AG04450 (cell line): ENCODE measurements at places on chromosomes 5 and 9.

DNA sequence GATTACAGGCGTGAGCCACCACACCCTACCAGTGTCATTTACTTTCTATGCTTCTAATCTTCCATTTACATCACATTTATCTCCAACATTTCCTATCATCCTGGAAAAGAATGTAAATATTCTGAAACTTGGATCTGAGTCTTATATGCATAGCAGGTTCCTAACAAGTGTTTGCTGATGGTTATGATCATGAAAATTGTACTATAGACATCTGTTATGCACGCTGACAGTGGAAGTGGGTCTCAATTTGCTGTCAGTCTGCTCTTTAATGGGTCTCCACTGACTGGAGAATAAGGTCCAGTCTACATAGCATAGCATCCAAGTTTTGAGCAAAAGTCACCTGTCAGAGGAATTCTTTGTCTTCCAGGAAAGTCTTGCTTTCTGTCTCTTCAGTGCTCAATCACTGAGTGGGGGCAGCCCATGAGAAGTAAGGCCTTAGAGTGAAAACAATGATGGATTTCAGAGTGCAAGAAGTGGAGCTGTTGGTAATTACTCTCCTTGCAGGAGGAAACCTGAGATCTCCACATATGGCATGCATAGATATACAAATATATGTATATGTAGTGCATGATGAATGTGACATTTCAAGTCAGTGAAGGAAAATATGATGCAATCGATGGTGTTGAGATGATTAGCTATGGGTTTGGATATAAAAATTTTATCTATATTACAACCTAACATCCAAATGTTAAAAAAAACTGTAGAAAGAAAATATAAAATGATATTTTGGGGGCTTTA, 29.2 kb upstream of the MSANTD3 start:
- DNase-seq: no peak

DNA sequence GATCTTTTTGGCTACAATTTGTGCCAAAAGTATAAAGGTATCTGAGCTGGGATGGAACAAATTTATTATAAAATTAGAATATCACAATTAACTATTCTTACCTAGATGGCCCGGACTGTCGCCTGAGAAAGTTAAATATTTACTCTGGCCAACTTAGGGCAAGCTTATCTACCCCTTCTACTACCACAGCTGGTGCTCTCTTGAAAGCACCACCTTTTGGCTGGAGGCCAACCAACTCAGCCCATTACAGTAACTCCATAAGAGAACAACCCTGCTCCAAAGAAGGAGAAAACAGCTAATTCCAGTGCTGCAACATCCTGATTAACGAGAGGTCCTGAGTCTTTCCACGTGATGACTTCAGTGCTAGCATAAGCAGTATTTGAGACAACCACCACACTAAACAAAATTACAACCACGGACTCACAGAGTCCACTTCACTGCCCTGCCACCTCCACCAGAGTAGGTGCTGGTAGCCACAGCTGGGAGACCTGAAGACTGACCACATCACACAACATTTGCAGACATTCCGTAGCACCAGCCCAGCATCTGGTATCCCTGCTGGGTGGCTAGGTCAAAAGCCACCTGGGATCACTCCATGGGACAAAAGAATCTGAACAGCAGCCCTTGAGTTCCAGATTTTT, 43.2 kb downstream of the RGMB start:
- no peak for DNase-seq

GRCh38 chr5:177036443-177036842, 13.9 kb downstream of the ZNF346 start:
- DNase-seq: no peak

DNA sequence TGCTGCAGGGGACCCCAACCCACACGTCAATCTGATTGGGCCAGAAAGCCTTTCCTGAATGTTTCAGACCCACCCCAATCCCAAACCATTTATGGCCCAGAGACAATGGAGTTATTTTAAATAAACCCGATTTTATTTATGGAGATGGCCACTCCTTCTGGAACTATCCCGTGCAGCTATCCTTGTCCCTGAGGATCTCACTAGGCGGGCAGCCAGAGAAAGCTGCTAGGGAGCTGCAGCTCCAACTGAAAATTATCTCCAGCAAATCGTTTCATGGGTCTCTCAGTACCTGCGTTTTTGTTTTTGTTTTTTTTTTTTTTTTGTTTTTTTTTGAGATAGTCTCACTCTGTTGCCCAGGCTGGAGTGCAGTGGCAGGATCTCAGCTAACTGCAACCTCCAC, 23.0 kb downstream of the C1QTNF2 start:
- DNase-seq: no peak

DNA sequence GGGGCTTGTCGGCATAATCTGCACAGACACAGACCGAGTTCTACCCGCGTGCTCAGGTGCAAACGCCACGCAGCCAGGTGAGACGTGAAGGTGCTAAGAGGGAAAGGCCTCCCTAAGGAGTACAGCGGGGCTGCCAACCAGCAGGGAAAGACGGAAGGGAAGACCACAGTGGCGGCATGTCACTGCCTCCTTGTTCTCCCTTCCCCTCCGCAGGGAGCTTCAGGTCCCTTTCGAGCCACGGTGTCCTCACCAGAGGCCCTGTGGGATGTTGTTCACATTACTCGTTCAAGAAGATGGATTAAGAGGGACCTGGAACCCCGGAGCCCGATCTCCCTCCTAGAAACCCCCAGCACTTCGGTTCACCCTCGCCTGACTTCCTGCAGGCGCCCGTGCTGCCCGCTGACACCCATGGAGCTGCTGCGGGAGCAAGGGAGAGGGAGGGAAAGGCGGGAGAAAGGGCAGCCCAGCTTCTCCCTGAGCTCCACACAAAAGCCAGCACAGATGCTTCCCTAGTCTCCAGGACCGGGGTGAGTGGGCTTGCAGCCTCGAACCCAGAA, 686 bp downstream of the BRD9 start:
- DNase-seq: no peak

DNA sequence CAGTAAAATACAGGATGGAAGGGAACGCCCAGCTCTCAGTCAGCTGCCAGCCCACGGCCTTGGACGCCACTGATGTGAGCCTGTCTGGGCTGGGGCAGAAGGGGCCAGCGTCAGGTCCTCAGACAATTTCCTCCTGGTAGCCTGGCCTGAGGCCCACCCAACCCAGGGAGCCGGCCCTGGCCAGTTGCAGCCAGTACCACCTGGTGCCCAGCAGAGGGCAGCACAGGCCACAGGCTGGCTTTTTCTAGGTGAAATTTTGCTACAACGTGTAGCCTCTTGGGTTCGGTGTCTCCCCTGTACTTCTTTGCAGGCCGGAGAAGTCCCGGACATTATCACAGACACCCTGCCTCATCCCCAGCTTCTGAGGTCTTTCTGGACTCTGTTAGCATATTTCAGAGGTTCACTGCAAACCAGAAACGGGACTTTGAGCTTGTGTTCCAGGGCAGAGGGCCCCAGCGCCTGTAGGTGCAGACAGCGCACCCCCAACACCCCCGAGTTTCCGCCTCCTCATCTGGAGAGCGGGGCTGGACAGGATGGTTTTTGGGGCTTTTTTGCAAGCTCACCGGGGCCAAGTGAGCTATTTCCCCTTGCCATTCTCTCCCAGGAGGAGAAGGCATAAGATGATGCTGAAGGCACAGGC, 45.9 kb upstream of the KCNMB1 start:
- peak; percentile 23 for DNase-seq

- DNase-seq: no peak
These were observed 19.6 kb downstream of the PRUNE2 start for GRCh38 chr9:76886318-76886717.

DNA sequence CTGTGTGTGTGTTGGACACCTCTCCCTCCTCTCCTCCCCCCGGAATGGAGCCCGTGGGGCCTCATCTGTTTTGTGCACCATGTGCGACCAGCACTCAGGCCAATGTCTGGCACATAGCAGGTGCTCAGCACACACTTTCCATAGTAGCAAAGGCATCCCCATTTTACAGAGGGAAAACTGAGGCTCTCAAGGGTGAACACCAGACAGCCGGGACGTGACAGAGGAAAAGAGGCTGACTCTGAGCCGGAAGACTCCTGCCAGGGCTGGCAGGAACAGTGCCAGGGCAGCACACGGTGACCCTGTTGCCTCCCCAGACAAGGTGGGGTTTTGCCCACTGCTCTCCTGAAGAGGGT, 1.8 kb upstream of the AGPAT2 start:
- DNase-seq: no peak
